Osteoblast (primary cell): ENCODE measurements at places on chromosomes 1 and 21.

DNA sequence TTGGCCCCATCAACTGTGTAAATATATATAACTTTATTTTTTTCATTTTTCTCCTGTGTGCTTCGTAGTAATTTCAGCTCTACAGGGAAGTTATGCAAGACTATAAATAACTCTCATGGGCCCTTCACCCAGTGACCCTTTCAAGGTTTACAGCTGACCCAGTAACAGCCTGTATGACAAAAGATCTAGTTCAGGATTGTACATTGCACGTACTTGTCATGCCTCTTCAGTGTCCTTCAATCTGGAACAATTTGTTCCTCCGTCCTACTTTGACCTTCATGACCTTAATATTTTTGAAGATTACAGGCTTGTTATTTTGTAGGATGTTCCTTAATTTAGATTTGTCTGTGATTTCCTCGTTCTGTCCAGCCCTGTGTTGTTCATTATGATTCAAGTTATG is 40.5 kb downstream of the BRINP2 start:
- DNase-seq = no peak

DNA sequence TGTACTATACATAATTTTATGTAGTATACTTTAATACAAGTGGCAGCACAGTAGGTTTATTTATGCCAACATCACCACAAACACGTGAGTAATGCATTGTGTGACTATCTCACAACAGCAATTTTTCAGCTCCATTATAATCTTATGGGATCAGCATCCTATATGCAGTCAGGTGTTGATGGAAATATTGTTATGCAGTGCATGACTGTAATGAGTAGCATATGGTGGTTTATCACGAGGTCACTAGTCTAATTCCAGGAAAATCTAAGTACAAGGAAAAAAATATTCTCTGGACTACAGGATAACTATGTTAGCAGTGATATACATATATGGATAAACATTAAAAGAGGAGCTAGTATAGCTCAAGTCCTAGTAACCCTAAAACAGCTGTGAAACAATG is 69.0 kb downstream of the ATP1B1 start:
- no peak for DNase-seq

- DNase-seq = peak; percentile 47
These were observed 12.1 kb upstream of the FAM131C start for GRCh38 chr1:16085522-16085921.

DNA sequence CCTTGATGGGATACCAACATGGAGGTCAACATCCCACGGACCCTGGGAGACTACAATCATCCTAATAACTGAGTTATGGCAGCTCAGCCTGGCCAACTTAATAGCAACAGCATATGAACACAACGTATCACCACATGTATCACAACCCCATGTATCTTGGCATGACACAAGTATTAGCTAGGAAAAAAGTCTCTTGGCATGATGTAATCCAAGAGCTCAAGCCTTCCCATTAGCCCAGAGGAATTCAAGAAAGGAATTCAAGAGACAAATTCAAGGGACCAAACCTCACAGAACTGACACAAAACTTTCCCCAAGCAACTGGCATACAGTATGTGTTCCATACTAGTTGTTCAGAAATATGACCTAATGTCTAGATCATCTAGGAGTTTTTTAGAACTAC is 100.9 kb upstream of the HMGB4 start:
- no peak for DNase-seq

GRCh38 chr1:219405531-219406331 is 207.2 kb downstream of the ZC3H11B start:
- DNase-seq = no peak

DNA sequence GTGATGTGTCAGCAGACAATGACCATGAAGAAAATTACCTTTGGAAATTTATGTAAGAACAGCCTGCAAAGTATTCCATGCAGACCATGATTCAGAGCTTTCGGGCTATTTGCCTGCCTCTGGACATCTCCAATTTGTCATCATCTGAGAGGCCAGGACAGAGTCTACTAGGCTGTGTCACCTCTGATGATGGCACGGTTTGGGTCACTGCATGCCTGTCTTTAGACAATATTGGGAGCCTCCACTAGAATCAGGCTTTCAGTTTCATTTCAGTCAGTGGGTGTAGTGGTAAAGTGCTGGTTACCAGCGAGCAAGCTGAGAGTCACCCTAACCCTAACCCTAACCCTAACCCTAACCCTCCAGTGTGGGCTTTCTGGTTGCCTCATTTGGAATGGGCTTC is 80.8 kb downstream of the KCNJ6 start:
- DNase-seq = no peak
